A549 treated with dexamethasone at 1 μM for 4 hours (cell line): ENCODE measurements at places on chromosomes 3 and 15. TPM values are rescaled to one million over a fixed set of nuclear protein-coding genes. Genes with fewer than 3 reads are reported as not detected.

Gene SYNM
- total RNA-seq = 26.7 to 37.6 TPM (median 36.1 TPM) in 5 replicates

Gene SCN11A
- not detected in 5 replicates for total RNA-seq

Gene MEX3B
- 2.9 to 4.7 TPM (median 3.9 TPM) in 5 replicates for total RNA-seq

Gene TPRG1
- 0.09 to 0.27 TPM (median 0.21 TPM) in 5 replicates for total RNA-seq

Gene OR5H14
- total RNA-seq = not detected in 5 replicates

Gene LYZL4
- not detected in 5 replicates for total RNA-seq

Gene ALS2CL
- total RNA-seq = 4.0 to 10.0 TPM (median 7.3 TPM) in 5 replicates

Gene KLHL40
- total RNA-seq = not detected in 5 replicates

Gene TIMP4
- total RNA-seq = 10.6 to 13.2 TPM (median 11.0 TPM) in 5 replicates

Gene ZBTB47
- total RNA-seq = 4.8 to 7.0 TPM (median 5.8 TPM) in 5 replicates

Gene HMG20A
- total RNA-seq = 22.5 to 28.1 TPM (median 25.9 TPM) in 5 replicates

Gene ESYT3
- 0.36 to 0.79 TPM (median 0.52 TPM) in 5 replicates for total RNA-seq

Gene THSD4
- 21.1 to 32.4 TPM (median 29.6 TPM) in 5 replicates for total RNA-seq

Gene SPINK8
- total RNA-seq = not detected in 5 replicates

Gene AVEN
- 21.2 to 22.7 TPM (median 21.8 TPM) in 5 replicates for total RNA-seq

Gene DCLK3
- 0.01 to 0.02 TPM in 2 of 5 replicates, not detected in the others for total RNA-seq

Gene SLC22A14
- total RNA-seq = 0.04 to 0.14 TPM (median 0.08 TPM) in 4 of 5 replicates, not detected in the other

Gene BDH1
- 2.0 to 3.3 TPM (median 3.1 TPM) in 5 replicates for total RNA-seq

Gene ATP13A5
- total RNA-seq = not detected in 5 replicates

Gene BMF
- total RNA-seq = 1.5 to 2.4 TPM (median 1.9 TPM) in 5 replicates

Gene ADAMTSL3
- total RNA-seq = 0.24 to 0.56 TPM (median 0.42 TPM) in 5 replicates
